ENCODE measurements at places on chromosomes 12 and 14.

DNA sequence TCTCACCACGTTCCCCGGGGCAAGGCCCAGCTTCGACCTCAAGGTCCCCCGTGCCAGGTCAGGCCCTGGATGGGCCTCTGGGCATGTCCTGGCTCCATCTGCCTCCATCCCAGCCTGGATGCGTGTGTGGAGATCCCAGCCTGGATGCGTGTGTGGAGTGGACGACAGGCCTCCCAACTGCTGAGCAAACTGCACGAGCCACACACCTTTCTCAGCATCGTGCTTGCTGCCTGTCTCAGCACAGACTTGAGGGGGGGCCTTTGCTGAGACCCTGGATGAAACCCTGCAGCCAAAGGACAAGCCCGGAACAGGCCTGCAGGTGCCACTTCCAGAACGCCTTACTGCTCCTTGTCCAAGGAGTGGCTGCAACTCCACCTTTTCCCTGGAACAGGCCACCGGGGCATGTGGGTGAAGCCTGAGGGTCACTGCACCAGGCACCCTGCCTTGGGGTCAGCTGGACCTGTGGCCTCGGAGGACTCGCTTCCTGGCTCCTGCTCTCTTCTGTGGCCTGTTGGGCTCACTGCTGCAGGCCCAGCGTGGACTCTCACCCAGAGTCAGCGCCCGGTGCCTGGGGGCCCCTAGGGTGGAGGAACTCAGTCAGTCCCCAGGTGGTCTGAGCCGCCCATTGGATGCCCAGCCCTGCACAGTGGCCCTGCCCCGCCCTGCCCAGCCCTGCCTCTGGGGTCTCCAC is 176.0 kb downstream of the KIF26A start:
- DNase-seq, result no peak

DNA sequence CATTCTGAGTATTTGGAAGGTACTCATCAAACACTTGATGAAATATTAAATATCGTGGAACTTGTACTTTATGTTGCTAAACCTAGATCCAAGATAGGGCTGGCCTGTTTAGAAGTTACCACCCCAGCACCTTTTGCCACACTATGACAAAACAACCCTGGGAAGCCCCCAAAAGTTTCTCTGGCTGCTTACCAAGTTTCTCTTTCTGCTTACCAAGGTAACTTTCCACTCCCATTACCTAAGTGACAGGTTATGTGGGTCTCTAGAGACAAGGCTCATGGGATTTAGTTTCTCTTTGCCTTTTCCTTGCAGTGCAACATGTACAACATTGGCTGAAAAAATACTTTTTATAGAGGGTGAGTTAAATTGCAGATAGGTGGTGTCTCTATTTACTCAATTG is 28.9 kb upstream of the PPM1A start:
- no peak for DNase-seq

DNA sequence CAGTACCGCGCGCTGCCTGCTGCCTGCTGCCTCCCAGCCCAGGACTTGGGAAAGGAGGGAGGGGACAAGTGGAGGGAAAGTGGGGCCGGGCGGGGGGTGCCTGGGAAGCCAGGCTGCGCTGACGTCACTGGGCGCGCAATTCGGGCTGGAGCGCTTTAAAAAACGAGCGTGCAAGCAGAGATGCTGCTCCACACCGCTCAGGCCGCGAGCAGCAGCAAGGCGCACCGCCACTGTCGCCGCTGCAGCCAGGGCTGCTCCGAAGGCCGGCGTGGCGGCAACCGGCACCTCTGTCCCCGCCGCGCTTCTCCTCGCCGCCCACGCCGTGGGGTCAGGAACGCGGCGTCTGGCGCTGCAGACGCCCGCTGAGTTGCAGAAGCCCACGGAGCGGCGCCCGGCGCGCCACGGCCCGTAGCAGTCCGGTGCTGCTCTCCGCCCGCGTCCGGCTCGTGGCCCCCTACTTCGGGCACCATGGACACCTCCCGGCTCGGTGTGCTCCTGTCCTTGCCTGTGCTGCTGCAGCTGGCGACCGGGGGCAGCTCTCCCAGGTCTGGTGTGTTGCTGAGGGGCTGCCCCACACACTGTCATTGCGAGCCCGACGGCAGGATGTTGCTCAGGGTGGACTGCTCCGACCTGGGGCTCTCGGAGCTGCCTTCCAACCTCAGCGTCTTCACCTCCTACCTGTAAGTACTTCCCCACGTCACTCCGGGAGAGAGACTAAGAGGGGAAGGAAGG is at the start of gene LGR5:
Gene LGR5 (plus strand): TSS at position 186 of the 732 bp plus-strand sequence. CDS start 283 bp downstream, at position 469.
- peak; percentile 45 for DNase-seq

- no peak for DNase-seq
Measured at GRCh38 chr12:25769082-25769945, 189.2 kb upstream of the RASSF8 start.

DNA sequence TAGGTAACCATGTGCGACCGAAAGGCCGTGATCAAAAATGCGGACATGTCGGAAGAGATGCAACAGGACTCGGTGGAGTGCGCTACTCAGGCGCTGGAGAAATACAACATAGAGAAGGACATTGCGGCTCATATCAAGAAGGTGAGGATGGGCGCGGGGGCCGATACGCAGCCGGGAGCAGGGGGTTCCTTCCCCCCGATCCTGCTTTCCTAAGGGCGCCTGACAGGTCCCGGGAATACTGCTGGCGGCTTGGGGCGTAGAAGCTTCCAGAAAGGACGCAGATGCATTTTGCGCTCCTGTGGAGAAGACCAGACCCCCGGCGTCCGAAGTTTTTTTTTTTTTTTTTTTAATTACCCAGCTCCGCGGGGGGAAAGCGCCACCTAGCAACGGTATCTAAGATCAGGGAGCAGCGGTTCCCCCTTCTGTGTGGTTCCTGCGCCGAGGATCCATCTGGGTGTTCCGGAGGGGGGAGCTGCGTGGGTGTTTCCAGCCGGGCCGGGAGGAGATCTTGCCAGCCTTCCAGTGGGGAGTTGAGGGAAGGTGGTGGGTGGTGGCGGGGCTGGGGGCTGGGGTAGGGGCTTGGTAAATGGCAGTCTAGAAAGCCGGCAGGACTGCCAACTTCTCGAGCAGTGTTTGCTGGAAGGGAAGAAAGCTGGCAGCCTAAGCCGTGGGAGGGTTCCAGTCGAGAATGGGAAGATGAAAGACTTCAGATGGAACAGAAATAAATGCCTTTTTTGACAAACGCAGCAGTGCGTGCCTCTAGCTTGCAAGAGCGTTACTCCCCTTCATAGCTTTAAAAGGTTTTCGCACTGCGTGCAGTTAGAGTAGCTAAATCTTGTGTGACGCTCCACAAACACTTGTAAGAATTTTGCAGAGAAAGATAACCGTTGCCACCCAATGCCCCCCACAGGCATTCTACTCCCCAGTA is 764 bp downstream of the DYNLL1 start:
- DNase-seq, result no peak

DNA sequence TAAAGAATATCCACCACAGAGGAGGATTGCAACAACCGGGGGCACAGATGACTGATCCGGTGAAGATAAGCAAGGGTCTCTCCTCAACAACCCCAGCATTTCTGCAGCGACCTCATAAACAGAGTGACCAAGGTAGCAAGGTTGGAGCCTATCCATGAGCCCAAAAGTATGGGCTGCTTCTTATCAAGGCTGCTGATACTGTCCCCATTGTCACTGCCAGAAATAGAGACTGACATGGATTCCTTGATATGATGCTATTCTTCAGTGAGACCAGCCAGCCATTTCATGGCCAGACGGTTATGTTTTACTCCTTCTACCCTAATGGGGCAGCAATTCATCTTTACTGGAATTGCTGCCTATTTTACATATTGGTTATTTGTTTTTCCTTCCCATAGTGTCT is 61.9 kb upstream of the ARHGAP5 start:
- DNase-seq, result no peak

Data from NCI-H524 treated with DMSO at 0.1 percent for 48 hours (cell line).